ENCODE measurements at places on chromosomes 16 and 17.

GRCh38 chr16:67163164-67163998 lies 1.2 kb upstream of the HSF4 start:
- no peak for DNase-seq

DNA sequence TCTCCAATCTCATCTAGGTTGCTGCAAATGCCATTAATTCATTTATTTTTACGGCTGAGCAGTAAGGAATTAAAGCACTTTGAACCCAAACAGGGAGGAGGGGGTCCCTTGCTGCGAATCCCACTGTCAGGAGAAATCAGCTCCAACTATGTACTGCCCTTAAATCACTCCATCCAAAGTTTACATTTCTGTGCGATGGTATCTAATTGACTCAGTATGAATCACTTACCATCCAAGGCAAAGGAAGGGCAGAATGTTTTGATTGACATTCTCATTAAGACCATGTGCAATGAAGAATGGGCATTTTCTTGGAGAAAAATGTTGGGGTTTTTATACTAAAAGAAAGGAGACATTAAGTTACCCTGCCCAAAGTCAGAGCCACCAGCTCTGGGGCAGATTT lies 47.7 kb upstream of the XYLT1 start:
- peak; percentile 54 for DNase-seq

GRCh38 chr17:64190472-64190871 lies 60.5 kb upstream of the ERN1 start:
- DNase-seq = no peak

- peak; percentile 91 for DNase-seq
Measured at GRCh38 chr17:50196826-50197225, 4.6 kb downstream of the COL1A1 start.

GRCh38 chr16:53692146-53692545 lies 11.5 kb downstream of the RPGRIP1L start:
- no peak for DNase-seq
